ENCODE measurements at places on chromosomes 3 and 15. TPM values are rescaled to one million over a fixed set of nuclear protein-coding genes. Genes with fewer than 3 reads are reported as not detected.

APOD gene
- not detected for total RNA-seq

STARD9 gene
- 1.4 TPM for total RNA-seq

CHRD gene
- total RNA-seq, result 0.42 TPM

GOLGA6L6 gene
- not detected for total RNA-seq

CYP19A1 gene
- total RNA-seq, result 0.86 TPM

MESP2 gene
- total RNA-seq, result 0.62 TPM

CCR8 gene
- not detected for total RNA-seq

CTXN2 gene
- 0.20 TPM for total RNA-seq

DNA sequence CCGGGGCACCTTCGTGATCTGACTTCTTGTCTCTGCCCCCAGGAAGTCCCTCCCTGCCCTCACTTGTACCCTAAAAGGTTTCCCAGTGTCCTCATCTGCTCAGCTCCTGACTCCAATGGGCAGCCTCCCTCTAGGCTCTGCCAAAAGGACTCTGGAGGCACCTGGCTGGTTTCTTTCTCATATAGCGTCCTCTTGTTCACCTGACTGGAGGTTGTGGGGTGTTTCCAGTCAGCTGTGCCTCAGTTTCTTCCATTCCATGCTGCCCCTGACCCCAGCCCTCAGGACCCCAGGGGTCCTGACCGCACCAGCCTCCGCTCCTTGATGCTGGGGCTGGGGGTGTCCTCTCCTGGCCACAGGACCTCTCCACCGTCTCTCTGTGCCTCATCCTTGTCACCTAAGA lies 2.5 kb downstream of the PRR23E start:
- DNase-seq, result no peak

- no peak for DNase-seq
Observed at GRCh38 chr3:128012050-128012449, 40.2 kb upstream of the SEC61A1 start.

DNA sequence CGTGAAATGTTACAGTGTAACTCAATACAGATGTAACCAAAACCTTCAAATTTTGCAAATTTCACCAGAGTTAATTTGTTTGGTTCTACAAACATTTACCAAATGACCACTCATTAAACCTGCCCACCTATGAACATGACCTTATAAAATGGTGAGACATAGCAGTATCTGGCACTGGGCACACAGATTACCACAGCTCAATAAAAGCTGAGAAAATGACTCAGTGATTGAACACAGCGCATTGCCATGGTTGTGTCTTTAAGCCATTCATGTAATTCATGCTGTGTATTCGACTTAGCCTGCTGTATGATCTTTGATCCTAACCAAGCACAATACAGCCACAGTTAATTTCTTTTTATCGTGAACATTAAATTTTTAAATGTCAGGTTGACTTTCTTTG lies 11.3 kb downstream of the PPARG start:
- DNase-seq, result peak; percentile 83

GRCh38 chr15:38192496-38192895 lies 60.1 kb upstream of the SPRED1 start:
- no peak for DNase-seq

- DNase-seq, result no peak
Observed at GRCh38 chr3:66242788-66243464, 22.1 kb downstream of the SLC25A26 start.

GRCh38 chr3:175308097-175308496 lies 449.0 kb downstream of the NAALADL2 start:
- no peak for DNase-seq

DNA sequence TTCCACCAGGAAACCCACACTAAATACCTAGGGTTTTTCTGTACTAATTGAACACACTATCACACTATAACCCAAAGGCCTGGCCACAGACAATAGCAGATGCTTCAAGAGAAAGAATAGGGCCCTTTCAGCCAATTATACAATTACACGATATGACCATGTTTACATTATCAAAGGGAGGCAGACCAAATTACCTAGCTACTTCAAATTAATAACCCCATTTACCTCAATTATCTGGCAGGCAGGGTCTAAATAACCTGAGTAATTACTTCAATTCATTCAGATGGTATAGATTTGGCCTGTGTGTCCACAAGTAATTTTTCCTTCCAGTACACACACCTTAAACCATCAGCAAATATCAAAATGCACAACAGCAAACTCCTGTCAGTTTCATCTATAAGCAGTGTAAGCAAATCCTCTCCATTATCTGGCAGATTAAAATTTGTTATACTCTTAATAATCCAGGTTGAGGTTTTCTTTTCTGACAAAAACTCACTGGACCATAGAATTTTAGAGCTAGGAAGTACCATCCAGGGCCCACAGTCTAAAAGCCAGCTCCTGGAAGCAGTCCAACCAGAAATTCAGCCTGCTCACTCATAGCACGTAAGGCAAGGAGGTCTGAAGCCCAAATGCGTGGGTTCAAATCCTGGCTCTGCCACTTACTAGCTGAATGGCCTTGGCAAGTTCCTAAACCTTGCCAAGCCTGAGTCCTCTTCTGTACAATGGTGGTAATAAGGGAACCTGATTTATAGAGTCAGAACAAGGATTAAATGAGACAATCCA lies 51.8 kb downstream of the RFTN1 start:
- no peak for DNase-seq

GRCh38 chr3:64593350-64593749 lies 94.5 kb downstream of the ADAMTS9 start:
- no peak for DNase-seq

- no peak for DNase-seq
Observed at GRCh38 chr3:27479806-27480543, 4.2 kb downstream of the SLC4A7 start.

DNA sequence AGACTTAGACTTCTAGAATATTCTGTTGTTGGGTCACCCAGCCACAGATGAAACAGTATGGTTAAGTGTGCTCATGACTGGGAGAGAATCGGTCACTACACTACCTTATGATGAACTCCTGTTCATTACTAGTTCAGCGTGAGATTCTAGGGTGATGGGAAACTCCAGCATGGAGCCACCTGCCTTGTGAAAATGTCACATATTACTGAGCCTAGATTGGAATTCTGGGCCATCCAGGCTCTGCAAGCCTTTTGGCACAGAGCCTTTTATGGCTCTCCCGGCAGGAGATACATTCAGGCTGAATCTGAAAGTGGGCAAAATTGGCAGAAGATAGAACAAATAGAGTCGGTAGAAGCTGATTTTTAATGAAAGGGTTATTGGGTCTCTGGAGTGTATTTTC lies 19.0 kb downstream of the NANOGP8 start:
- DNase-seq, result no peak

DNA sequence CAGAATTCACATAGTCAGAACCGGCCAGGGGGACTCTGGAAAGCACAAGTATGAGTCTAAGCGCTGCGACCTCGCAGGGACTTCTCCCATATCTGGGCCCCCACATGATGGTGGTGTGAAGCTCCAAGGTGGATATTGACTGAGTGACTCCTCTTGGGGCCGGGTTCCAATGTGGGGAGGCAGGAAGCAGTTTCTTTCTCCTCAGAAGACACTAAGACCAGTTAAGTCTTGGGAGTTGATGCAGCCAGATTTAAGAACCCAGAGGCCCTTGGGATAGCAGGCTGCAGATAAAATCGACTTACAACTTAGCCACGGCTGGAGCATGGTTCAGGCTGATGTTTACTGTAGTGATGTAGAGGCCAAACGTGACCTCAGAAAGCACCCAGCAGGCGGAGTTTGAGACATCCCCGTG lies 55.4 kb upstream of the KLF13 start:
- DNase-seq, result no peak

DNA sequence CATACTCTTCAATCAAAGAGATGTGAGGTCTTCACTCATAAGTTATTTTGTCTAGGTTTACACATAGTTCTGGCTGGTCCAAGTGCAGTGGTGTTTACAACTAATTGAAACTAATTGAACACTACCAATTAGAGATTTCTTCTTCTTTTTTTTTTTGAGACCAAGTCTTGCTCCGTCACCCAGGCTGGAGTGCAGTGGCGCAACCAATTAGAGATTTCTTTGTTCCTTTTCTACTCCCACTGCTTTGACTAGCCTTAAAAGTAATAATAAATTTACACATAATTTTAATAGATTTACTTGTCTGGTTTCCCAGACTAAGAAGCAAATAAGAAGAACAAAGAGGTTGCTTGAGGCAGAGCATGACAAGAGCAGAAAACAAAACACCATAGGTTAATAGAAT lies 6.7 kb upstream of the DENND6A start:
- DNase-seq, result no peak

- no peak for DNase-seq
Observed at GRCh38 chr3:117928836-117929235, 1105.8 kb downstream of the IGSF11 start.

GRCh38 chr3:152964911-152965609 lies 130.1 kb downstream of the P2RY1 start:
- no peak for DNase-seq

All from M059J (cell line).